ENCODE measurements at places on chromosomes 2 and 18. TPM values are rescaled to one million over a fixed set of nuclear protein-coding genes. Genes with fewer than 3 reads are reported as not detected.

GRCh38 chr2:48258481-48259149, 271.3 kb upstream of the STON1 start:
- DNase-seq = no peak

GRCh38 chr2:208794288-208794975, 387.8 kb downstream of the PTH2R start:
- DNase-seq = no peak

DNA sequence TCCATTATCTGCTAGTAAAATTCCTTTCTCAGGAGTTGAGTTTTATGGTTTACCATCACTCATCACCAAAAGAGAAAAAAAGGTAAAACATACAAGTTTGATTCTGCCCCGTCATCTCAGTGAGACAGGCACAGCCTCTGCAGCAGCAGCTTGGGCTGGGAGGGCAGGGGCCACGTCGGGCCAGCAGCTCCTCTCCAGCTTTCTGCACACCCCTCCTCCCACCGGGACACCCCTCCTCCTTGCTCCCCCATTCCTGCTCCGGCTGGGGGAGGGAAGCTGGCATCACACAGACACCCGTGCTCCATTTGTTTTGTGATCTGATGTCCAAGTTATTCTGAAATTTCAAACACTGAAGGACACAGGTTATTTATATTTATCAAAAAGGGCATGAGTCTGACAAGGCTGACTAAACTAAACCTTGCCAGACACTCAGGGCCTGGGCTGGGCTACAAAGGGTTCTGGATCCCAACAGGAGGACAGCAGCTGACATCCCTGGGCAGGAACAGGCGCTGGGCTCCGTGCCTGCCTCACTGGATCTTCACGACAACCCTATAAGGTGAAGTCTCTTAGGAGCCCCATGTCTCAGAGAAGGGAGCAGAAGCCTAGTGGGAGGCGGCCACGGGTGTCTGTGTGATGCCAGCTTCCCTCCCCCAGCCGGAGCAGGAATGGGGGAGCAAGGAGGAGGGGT, 71.4 kb downstream of the HDAC4 start:
- DNase-seq = no peak

DNA sequence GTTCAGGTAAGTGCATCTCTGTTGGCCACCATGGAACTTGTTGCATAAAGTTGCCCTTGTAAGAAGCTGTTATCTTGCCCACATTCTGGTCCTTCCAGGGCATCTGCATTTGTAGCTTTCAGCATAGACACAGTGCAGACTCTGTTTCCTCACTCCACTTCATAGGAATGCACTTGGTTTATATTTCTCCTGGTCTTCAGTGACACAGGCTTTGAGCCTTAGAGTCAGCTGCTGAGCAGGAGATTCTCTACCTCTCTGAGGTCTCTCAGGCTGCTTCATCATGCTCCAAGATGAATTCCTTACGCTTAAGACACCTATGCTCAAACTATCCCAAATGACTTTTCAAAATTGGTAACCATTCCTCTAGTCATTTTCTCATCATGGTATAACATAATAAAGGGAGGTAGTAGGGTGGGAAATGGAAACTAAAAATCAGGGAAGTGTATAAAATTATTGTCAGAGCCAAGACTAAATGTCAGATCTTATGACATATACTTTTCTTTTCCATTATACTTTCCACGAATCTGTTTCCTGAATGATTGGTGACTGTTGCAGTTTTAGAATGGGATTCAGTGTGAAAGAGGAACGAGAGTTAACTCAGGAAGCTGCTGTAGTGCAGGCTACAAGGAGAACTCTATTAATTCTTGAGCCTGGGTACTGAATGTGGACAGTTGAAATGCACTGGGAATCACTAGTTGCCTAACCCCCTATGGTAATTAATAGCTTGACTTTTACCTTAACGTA, 72.0 kb downstream of the GALNT1 start:
- DNase-seq = no peak

NPPC gene
- total RNA-seq = not detected

- no peak for DNase-seq
These were observed 755 bp downstream of the NEUROD1 start for GRCh38 chr2:181679544-181679979.

GRCh38 chr18:36195427-36196122, 8.3 kb downstream of the MOCOS start:
- DNase-seq = no peak

VIL1 gene
- 0.25 TPM for total RNA-seq

COL5A2 gene
- 1.8 TPM for total RNA-seq

DNA sequence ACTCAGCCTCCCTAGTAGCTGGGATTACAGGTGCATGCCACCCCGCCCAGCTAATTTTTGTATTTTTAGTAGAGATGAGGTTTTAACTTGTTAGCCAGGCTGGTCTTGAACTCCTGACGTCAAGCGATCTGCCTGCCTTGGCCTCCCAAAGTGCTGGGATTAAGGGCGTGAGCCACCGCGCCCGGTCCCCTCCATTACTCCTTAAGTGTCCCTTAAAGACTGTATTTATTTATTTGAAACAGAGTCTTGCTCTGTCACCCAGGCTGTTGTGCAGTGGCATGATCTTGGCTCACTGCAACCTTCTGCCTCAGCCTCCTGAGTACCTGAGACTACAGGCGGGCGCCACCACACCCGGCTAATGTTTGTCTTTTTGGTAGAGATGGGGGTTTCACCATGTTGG, 148.6 kb downstream of the TGIF1 start:
- no peak for DNase-seq

DNA sequence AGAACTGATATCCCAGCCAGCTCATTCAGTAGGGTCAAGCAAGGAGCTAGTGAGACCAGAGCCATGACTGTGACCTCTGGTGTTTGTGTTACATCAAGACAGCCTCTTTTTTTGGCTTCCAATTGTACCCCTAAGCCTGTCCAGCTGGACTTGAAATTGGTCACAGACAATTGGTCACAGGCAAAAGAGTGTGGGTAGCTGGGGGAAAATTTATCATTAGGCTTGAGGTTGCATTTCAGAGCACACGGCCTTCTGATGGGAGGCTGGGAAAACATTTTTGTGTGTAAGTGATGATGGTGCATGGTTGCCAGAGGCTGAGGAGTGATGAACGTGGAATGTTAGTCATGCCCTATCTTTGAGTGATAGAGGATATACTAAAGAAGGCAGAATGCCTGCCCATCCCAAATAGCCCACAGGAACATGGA, 285.1 kb upstream of the SLC14A2 start:
- no peak for DNase-seq

- no peak for DNase-seq
These were observed 978.4 kb upstream of the KLHL29 start for GRCh38 chr2:22406625-22407024.

DNA sequence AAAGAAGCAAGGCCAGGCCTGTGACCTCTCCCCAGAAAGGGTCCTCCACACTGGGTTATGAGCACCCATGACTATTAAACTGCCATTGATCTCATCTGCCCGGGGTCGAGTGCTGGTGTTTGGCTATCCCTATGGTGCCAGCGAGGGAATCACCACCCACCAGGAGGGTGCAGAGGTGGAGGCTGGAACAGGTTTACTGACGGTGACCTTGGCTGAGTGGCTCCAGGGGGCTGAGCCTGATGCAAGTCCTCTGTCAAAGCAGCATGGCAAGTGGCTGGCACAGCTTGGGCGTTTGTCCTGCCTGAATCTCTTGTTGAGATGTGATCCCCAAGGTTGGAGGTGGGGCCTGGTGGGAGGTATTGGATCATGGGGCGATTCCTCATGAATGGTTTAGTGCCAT, 196.4 kb upstream of the HDAC4 start:
- DNase-seq = no peak

- no peak for DNase-seq
These were observed 23.7 kb downstream of the KLHL23 start for GRCh38 chr2:169757356-169757755.

SPATA3 gene
- not detected for total RNA-seq

AAK1 gene
- 191 TPM for total RNA-seq

FAM161A gene
- 2.1 TPM for total RNA-seq

DNA sequence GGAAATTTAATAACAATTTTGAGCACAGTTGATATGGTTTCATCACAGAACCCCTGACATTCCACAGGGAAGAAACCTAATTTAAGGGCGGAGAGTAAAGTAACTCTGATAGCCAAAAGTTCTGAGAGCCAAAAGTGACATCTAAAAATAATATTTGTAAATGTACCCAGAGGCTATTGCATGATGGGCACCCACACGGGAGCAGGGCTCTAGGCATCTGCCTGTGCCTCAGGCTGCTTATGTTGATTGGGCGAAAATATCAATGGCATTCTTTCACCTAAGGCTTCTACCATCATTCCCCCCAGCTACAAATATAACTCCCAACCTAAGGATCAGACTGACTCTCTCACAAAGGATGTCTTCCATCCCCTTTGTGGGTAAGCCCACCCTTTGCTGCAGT, 54.1 kb upstream of the PTPRM start:
- DNase-seq = no peak

HAAO gene
- total RNA-seq = 1.8 TPM

All from naive thymus-derived CD4-positive, alpha-beta T cell (primary cell).